Activated CD8-positive, alpha-beta memory T cell treated with anti-CD3 and anti-CD28 coated beads, Interleukin-2, amount 10 ng/mL, durations not matched to agents 7 days and 5 days (primary cell): ENCODE measurements at places on chromosomes 6 and 20.

- DNase-seq: no peak
These were observed 1.4 kb upstream of the HSP90AB1 start for GRCh38 chr6:44245391-44245911.

GRCh38 chr6:75300531-75300855 lies 15.9 kb upstream of the TMEM30A start:
- DNase-seq: no peak

DNA sequence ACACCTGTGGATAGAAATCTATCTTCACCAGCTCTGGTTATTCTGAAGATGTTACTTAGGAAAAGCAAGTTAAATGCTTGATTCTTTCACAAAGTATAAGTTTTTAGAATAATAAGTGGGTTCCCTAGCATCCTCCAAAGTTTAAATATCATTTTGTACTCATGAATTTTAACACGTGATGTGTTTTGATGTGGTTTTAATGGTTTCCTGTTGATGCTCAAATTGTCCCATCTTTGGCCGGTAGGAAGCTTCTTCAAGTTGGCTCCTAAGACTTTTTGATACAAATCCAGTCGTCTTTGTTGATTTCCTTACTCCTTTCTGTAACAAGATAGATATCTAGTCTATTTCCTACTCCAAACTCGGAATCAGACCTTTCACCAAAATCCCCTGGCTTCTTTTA lies 94.5 kb upstream of the STXBP5 start:
- no peak for DNase-seq

GRCh38 chr6:168031411-168031971 lies 34.0 kb downstream of the KIF25 start:
- DNase-seq: peak; percentile 4

GRCh38 chr6:96995903-96996302 lies 71.4 kb downstream of the KLHL32 start:
- no peak for DNase-seq

- no peak for DNase-seq
These were observed 186.4 kb downstream of the TAF4 start for GRCh38 chr20:61879303-61879620.

DNA sequence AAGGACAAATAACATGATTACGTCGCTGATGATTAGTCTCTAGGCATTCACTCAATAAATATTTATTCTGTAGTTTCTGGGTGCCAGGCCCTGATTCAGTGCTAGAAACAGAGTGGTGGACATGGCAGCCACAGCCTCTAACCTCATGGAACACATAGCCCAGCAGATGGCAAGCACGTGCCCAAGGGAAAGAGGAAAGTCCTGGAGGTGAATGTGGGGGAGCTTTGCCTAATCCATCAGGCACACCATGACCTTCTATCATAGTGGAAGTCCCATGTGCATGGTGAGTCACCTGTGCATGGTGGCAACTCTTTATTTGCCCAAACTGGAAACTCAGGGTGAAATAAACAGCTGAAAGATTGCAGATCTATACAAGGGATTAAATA lies 143.0 kb upstream of the TNFAIP3 start:
- no peak for DNase-seq

DNA sequence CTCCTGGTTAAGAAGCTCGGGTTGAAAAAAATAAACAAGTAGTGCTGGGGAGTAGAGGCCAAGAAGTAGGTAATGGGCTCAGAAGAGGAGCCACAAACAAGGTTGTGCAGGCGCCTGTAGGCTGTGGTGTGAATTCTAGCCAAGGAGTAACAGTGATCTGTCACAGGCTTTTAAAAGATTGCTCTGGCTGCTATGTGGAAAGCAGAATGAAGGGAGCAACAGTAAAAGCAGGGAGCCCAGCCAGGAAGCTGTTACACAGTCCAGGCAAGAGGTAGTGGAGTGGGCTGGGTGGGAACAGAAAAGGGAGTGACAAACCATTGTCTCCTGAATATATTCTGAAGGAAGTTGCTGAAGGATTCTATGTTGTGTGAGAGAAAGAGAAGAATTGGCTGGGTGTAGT lies 2.0 kb downstream of the HFE start:
- DNase-seq: no peak

DNA sequence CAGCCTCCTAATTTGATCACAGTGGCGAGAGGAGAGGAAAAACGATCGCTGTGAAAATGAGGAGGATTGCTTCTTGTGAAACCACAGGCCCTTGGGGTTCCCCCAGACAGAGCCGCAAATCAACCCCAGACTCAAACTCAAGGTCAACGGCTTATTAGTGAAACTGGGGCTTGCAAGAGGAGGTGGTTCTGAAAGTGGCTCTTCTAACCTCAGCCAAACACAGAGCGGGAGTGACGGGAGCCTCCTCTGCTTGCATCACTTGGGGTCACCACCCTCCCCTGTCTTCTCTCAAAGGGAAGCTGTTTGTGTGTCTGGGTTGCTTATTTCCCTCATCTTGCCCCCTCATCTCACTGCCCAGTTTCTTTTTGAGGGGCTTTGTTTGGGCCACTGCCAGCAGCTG lies 28.7 kb downstream of the SAYSD1 start:
- DNase-seq: peak; percentile 82

DNA sequence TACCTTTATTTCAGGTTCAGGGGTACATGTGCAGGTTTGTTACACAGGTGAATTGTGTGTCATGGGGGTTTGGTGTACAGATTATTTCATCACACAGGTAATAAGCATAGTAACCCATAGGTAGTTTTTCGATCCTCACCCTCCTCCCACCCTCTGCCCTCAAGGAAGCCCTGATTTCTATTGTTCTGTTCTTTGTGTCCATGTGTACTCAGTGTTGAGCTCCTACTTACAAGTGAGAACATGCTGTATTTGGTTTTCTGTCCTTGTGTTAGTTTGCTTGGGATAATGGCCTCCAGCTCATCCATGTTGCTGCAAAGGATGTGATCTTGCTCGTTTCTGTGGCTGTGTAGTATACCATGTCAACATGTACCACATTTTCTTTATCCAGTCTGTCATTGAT lies 66.0 kb downstream of the STK4 start:
- DNase-seq: no peak

- no peak for DNase-seq
These were observed 17.0 kb upstream of the HEY2 start for GRCh38 chr6:125732398-125732797.

- DNase-seq: no peak
These were observed 240.9 kb upstream of the BTBD3 start for GRCh38 chr20:11676630-11677287.

GRCh38 chr6:40957616-40958492 lies 81.2 kb downstream of the UNC5CL start:
- DNase-seq: no peak

DNA sequence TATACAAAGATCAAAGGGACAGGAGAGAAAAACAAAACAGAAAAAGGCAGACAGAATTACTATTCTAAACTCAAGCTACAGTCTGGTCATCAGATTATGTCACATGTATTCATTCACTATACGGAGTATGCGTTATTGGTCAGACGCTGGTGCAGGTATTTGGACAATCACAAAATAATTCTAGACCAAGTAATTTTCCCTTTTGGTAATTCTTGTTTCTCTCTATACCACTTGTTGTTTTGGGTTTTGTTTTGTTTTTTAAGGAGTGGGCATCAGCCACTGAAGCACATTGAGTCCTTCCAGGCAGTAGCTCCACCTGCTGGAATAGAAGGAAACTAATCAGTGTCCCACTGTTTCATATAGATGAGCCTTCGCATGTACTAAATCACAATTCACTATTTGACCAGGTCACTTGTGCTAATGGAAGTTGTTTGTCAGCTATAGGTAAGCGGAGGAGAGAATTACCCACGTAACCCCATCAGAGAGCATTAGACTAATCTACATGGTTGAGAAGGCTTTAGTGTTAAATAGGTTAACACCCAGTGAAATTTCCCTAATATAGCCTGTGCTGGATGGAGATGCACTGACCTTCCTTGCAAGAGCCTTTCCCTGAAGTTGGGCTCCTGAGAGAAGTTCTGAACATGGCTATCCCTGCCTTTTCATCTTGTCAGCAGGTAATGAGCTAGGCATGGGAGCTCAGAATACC lies 77.9 kb downstream of the TNFAIP3 start:
- peak; percentile 47 for DNase-seq

GRCh38 chr6:7142918-7143475 lies 35.2 kb downstream of the RREB1 start:
- peak; percentile 39 for DNase-seq

- no peak for DNase-seq
These were observed at the start of gene TRIM10 for GRCh38 chr6:30160785-30161531. TRIM10 (minus strand) TSS chr6:30161211; CDS start chr6:30160858, 353 bp downstream.

DNA sequence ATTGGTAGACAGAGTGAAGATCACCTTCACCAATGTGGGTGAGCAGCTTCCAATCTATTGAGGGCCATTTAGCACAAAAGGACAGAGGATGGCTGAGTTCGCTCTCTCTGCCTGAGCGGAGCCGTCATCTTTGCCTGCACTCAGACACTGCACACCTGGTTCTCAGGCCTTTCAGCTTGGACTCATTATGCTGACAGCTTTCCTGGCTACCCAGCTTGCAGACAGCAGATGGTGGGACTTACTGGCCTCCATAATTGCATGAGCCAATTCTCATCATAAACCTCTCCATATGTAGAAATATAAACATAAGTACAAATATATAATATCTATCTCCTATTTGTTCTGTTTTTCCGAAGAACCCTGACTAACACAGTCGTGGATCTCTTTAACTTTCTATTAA lies 13.7 kb downstream of the TBXT start:
- no peak for DNase-seq
